ENCODE measurements at places on chromosomes 4 and X. TPM values are rescaled to one million over a fixed set of nuclear protein-coding genes. Genes with fewer than 3 reads are reported as not detected.

EPGN gene
- total RNA-seq: not detected

GRCh38 chrX:71052721-71053120, 15.4 kb downstream of the SNX12 start:
- no peaks in the 10 kb centered on the region for H3K27me3 ChIP-seq
- H3K27ac ChIP-seq: no peak overlapping the region
- H3K4me3 ChIP-seq: no peak overlapping the region
- no peak for DNase-seq
- H3K4me1 ChIP-seq: peaks cover 2% of the 10 kb centered on the region

GRCh38 chr4:8307121-8307520, 37.6 kb downstream of the HTRA3 start:
- H3K27me3 ChIP-seq: peaks cover 1% of the 10 kb centered on the region
- H3K4me1 ChIP-seq: peaks cover 15% of the 10 kb centered on the region
- no peaks in the 10 kb centered on the region for H3K36me3 ChIP-seq
- H3K27ac ChIP-seq: no peak overlapping the region
- no peak for DNase-seq

- no peak overlapping the region for H3K27ac ChIP-seq
- no peaks in the 10 kb centered on the region for H3K27me3 ChIP-seq
- H3K36me3 ChIP-seq: no peaks in the 10 kb centered on the region
- no peaks in the 10 kb centered on the region for H3K4me1 ChIP-seq
- H3K4me3 ChIP-seq: no peak overlapping the region
These were observed 202.4 kb upstream of the ANK2 start for GRCh38 chr4:112847045-112847444.

GRCh38 chr4:150299816-150300215, 221.6 kb downstream of the DCLK2 start:
- no peaks in the 10 kb centered on the region for H3K36me3 ChIP-seq
- no peaks in the 10 kb centered on the region for H3K4me1 ChIP-seq
- DNase-seq: no peak
- no peak overlapping the region for H3K4me3 ChIP-seq
- H3K27me3 ChIP-seq: no peaks in the 10 kb centered on the region
- no peak overlapping the region for H3K27ac ChIP-seq

- no peaks in the 10 kb centered on the region for H3K36me3 ChIP-seq
- no peaks in the 10 kb centered on the region for H3K4me1 ChIP-seq
- no peak overlapping the region for H3K27ac ChIP-seq
- DNase-seq: no peak
- H3K4me3 ChIP-seq: no peak overlapping the region
- no peaks in the 10 kb centered on the region for H3K27me3 ChIP-seq
These were observed 41.7 kb downstream of the ATP8A1 start for GRCh38 chr4:42615131-42615763.
